ENCODE measurements at places on chromosomes 3 and 15. TPM values are rescaled to one million over a fixed set of nuclear protein-coding genes. Genes with fewer than 3 reads are reported as not detected.

SPSB4 gene
- not detected for total RNA-seq

REC114 gene
- total RNA-seq, result not detected

NLGN1 gene
- total RNA-seq, result 4.0 TPM

CSTA gene
- total RNA-seq, result not detected

NR2E3 gene
- total RNA-seq, result 0.50 TPM

PIGZ gene
- total RNA-seq, result 3.5 TPM

MLF1 gene
- total RNA-seq, result 5.3 TPM

CIB2 gene
- 2.4 TPM for total RNA-seq

NRROS gene
- total RNA-seq, result 4.4 TPM

CDHR4 gene
- not detected for total RNA-seq

ZNF774 gene
- 2.3 TPM for total RNA-seq

BTBD1 gene
- total RNA-seq, result 68.6 TPM

DRD3 gene
- total RNA-seq, result not detected

ACKR4 gene
- 0.50 TPM for total RNA-seq

GPR15 gene
- not detected for total RNA-seq

CCR3 gene
- not detected for total RNA-seq

TEX9 gene
- total RNA-seq, result 0.63 TPM

CTXN2 gene
- total RNA-seq, result not detected

ANKRD63 gene
- not detected for total RNA-seq

ARNT2 gene
- total RNA-seq, result 0.44 TPM

HGD gene
- total RNA-seq, result 0.25 TPM

QARS1 gene
- 272 TPM for total RNA-seq

BUB1B gene
- total RNA-seq, result 21.2 TPM

UCN2 gene
- total RNA-seq, result not detected

SRGAP3 gene
- total RNA-seq, result under 0.01 TPM

SAMD7 gene
- total RNA-seq, result not detected

RFTN1 gene
- 42.9 TPM for total RNA-seq

ALDH1L1 gene
- total RNA-seq, result not detected

RPUSD2 gene
- total RNA-seq, result 13.8 TPM

FAM3D gene
- total RNA-seq, result 0.16 TPM

RMDN3 gene
- 36.4 TPM for total RNA-seq

SLC28A1 gene
- not detected for total RNA-seq

HTR3E gene
- not detected for total RNA-seq

STXBP5L gene
- total RNA-seq, result not detected

PLSCR5 gene
- not detected for total RNA-seq

FGF7 gene
- not detected for total RNA-seq

GHSR gene
- not detected for total RNA-seq

SEMA3B gene
- 0.49 TPM for total RNA-seq

CLDN18 gene
- total RNA-seq, result not detected

SGO1 gene
- total RNA-seq, result 4.0 TPM

CX3CR1 gene
- total RNA-seq, result not detected

SEMA6D gene
- total RNA-seq, result 4.0 TPM

SV2B gene
- 0.65 TPM for total RNA-seq

MYO5C gene
- 19.4 TPM for total RNA-seq

OSBPL10 gene
- total RNA-seq, result 17.5 TPM

RHOV gene
- total RNA-seq, result not detected

MFAP1 gene
- 18.9 TPM for total RNA-seq

CHRM5 gene
- total RNA-seq, result 0.31 TPM

LIPH gene
- not detected for total RNA-seq

MITF gene
- total RNA-seq, result 3.8 TPM

NIPA2 gene
- 74.0 TPM for total RNA-seq

ELL3 gene
- 3.1 TPM for total RNA-seq

TM4SF1 gene
- total RNA-seq, result 1,541 TPM

SLC41A3 gene
- 112 TPM for total RNA-seq

EFCC1 gene
- 3.3 TPM for total RNA-seq

SRP14 gene
- 305 TPM for total RNA-seq

MNS1 gene
- total RNA-seq, result 0.32 TPM

RABL3 gene
- 14.7 TPM for total RNA-seq

TRPM1 gene
- 0.81 TPM for total RNA-seq

ARMC8 gene
- total RNA-seq, result 58.7 TPM

All from bladder microvascular endothelial cell (primary cell).